ENCODE measurements at places on chromosomes 11 and 22. TPM values are rescaled to one million over a fixed set of nuclear protein-coding genes. Genes with fewer than 3 reads are reported as not detected.
A peak's percentile ranks its signal among the peaks of the same experiment; 100 is the strongest.

The ADM gene
- 10.7 TPM for total RNA-seq

The HEPN1 gene
- not detected for total RNA-seq

The SLC17A6 gene
- not detected for total RNA-seq

The SCUBE1 gene
- total RNA-seq = not detected

The PGM2L1 gene
- total RNA-seq = 2.1 TPM

The RAB30 gene
- total RNA-seq = 5.0 TPM

DNA sequence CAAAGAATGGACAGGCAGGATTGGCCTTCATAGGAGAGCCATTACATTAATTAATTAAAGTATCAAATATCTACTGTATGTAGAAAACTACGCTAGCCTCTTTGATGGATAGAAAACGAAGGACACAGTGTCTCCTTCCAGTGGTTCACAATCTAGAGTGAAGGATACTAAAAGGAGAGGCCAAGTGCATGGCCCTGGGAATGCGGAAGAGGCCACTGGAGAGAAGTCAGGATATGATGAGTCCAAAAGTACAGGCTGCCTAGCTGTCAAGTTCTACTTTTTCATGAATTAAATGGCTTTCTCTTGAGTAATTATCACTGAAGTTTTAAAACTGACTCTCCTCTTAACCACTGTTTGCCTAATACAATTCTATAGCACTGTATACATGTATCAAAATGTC is 41.9 kb downstream of the ATG16L2 start:
- no peak for DNase-seq

DNA sequence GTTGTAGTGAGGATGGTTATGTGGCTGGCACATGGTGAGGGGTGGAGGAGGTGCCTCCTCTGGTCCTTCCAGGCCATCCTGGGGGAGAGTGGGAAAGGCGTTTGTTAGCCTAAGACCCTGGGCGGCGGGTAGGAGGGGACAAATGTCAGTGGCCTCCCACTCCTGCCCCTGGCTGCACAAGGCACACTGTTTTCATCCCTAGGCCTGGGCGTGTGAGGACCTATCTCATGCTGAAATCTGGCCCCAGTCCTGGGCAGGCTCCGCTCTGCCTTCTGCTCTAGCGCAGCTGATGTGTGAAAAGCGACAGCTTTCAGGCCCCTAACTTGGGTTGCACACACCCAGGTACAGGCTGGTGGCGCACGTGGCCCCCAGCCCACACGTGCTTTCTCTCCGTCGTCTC is 32.1 kb downstream of the DAGLA start:
- no peak for DNase-seq

GRCh38 chr11:125275905-125276618 is 111.5 kb downstream of the PKNOX2 start:
- no peak for DNase-seq

DNA sequence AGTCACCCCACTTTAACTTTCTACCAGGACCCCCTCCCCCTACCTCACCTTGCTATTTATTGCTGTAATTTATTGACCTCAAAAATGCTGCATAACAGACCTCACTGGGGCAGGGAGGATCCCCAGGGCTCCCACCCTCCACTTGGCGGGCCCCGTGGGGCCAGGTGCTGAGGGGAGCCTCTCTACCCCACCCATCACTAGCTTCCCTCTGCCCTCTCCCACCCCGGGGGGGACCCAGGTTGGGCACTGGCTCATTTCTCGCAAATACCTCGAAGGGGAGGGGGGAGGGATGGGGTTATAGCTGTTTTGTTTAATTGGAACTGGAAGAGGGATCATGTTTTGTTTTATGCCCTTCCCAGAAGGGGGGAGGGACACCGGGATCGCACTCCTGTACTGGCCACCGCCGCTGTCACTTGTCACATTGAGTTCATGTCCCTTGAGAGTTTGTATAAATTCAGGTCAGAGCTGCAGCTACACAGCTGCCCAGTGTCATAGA is 16.3 kb upstream of the TMEM191C start:
- DNase-seq = no peak

GRCh38 chr22:22018825-22019658 is 36.5 kb upstream of the TOP3B start:
- no peak for DNase-seq

GRCh38 chr11:63931876-63932275 is 6.9 kb upstream of the NAA40 start:
- no peak for DNase-seq

GRCh38 chr11:103325686-103326069 is 216.5 kb downstream of the DYNC2H1 start:
- DNase-seq = no peak

- DNase-seq = peak; percentile 63
These were observed 718 bp downstream of the LTBP3 start for GRCh38 chr11:65557280-65558001.

- DNase-seq = no peak
These were observed 852.3 kb downstream of the BRD1 start for GRCh38 chr22:48975316-48975741.

DNA sequence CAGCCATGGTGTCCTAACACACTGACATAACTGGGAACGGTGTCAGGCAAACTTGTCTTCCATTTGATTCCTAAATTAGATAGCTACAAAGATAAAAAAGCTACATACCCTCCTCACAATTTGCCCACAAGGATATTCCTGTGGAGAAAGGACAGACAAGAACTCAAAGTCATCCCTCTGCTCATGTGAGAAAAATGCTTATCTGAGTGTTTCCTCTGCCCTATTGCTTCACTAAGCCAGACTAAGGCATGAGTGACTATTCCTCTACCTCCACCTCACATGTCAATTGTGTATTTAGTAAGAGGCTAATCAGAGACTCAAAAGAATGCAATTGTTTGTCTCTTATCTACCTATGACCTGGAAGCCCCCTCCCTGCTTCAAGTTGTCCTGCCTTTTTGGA is 247.7 kb downstream of the DDX10 start:
- DNase-seq = peak; percentile 18

- no peak for DNase-seq
These were observed 682 bp downstream of the ATM start for GRCh38 chr11:108223348-108224149.

DNA sequence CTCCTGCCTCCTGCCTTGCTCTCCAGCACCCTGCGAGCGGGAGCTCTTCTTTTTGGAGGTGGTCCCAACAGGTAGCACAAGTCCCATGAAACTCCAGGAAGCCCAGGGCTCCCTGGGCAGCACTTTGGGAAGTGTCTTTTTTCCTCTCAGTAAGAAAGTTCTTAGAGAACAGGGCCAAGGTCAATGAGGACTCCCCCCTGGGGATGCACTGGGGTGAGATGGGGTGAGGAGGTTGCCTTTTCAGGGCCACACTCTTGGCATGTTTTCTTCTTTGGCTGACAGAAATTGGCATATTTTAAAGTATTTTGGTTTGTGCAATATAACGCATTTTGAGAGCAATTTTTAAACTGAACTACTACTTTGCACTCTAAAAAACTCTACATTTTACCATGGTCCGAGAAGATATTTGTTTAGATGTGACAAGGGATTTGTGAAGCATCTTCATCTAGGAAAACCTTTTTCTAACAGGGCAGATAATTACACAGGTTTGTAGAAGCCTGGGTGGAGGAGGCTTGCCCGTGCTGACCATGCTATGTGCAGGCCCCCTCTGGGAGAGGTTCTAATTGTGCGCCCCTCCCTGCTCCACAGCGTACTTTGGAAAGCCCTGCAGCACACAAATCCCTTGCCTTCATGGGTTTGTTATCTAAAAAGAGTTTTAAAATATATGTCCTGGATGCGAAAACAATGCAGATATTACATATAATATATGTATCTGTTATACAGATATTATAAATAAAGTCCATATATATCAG is 140.4 kb downstream of the WNT7B start:
- DNase-seq = no peak

GRCh38 chr11:46298699-46299433 is 21.4 kb downstream of the CREB3L1 start:
- DNase-seq = no peak

- no peak for DNase-seq
These were observed 296.9 kb upstream of the SORL1-AS1 start for GRCh38 chr11:121749691-121750090.

GRCh38 chr11:129277198-129277843 is 85.2 kb upstream of the ARHGAP32 start:
- DNase-seq = peak; percentile 46

Measured in HepG2 (cell line).